ENCODE measurements at places on chromosomes 3 and 15. TPM values are rescaled to one million over a fixed set of nuclear protein-coding genes. Genes with fewer than 3 reads are reported as not detected.

Gene PLXNA1
- 21.6 TPM for total RNA-seq

Gene SI
- total RNA-seq, result not detected

Gene NUSAP1
- total RNA-seq, result 65.2 TPM

Gene SLC7A14
- total RNA-seq, result not detected

Gene CRYBG3
- total RNA-seq, result 6.9 TPM

Gene EPHB3
- 0.34 TPM for total RNA-seq

Gene P2RY13
- not detected for total RNA-seq

Gene ERICH6
- not detected for total RNA-seq

Data from A549 treated with CpdA at 1 μM for 4 hours (cell line).